ENCODE measurements at places on chromosomes 7 and 10.

GRCh38 chr7:63042730-63043511 lies 955.7 kb upstream of the ZNF722 start:
- no peak for DNase-seq

- peak; percentile 47 for DNase-seq
These were observed 417.6 kb downstream of the DNAJB6 start for GRCh38 chr7:157754416-157754790.

DNA sequence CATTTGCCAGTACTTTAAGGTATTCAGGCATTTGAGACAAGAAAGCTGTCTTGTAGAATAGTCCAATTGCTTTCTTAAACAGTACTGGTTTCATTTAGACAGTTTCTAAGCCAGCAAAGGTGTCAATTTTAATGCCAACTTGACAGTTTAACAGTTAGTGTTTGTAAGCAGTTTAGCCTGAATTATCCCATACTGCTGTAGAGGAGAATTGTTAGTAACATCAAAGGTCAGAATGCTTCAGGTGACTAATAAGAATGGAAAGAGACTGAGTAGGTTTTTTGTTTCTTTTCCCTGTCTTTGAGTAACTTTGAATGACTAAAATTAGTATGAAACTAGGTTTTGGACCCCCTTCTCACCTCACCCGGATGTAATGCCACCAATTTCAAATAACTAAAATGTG lies 29.5 kb upstream of the VDAC2 start:
- no peak for DNase-seq

- DNase-seq = no peak
These were observed 1077.6 kb downstream of the TYW1 start for GRCh38 chr7:68074242-68074641.

GRCh38 chr7:30873207-30873606 lies 38.4 kb upstream of the AQP1 start:
- no peak for DNase-seq

- no peak for DNase-seq
These were observed 1019.7 kb upstream of the LRRN3 start for GRCh38 chr7:110071192-110071591.

DNA sequence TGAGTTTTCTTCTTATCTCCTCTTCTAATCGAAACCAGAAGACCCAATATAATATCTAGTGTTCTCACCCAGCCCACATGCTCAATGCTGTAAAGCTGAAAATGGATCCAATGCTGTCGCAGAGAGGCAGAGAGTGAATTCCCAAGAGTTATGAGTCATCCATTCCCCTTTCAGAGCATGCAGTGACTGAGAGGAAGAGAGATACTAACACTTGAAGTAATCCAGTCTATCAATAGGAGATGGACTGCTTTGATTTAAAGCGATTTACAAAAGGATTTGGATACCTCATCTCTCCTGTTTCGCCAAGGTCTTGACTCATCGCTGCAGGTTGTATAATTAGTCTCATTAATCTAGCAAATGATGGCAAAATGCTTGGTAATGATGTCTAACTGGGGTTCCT lies 41.5 kb upstream of the PRKCQ start:
- DNase-seq = no peak

- no peak for DNase-seq
These were observed 56.0 kb downstream of the SH3PXD2A start for GRCh38 chr10:103799341-103799740.

GRCh38 chr7:49037346-49038210 lies 113.2 kb downstream of the CDC14C start:
- no peak for DNase-seq

DNA sequence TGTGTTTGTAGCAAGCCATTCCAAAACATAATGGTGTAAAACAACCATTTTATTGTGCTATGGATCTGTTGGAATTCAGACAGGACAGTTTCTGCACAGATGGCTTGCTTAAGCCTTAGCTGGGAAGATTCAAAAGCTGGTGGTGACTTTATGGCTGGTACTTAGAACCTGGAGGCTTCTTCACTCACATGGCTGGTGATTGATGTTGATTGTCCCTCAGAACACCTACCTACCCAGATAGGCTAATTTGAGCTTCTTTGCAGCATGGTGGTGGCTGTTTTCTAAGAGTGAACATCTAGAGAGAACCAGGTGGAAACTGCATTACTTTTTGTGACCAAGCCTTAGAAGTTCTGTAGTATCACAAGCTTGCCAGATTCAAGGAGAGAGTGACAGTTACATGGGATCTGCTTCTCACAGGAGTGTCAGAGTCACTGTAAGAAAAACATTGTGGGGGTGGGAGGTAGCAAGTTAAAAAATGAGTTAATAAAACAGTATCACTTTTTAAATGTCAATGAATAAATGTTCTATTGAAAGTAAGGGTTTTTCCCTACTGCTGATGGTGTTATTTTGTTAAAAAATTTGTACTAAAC lies 7.1 kb downstream of the R3HCC1L start:
- DNase-seq = no peak

GRCh38 chr7:120857588-120858573 lies at the start of gene TSPAN12:
TSS of gene TSPAN12 (minus strand) at chr7:120858144. CDS start at chr7:120856763, 1,381 bp downstream.
- peak; percentile 96 for DNase-seq

DNA sequence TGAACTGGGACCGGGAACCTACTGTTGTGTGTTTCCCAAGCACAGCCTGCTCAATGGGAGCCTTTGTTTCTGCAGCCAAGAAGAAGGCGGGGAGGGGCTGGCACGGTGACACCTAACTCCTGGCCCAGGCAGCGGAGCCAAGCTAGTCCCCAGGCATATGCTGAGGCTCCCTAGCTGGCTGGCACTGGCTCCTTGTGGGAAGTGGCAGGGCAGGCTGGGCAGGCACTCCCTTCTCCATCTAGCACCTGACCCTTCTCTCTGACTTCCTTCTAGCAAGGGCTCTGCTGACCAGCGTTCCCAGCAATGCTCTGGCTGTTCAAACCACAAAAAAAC lies 325.0 kb downstream of the PLXNA4 start:
- DNase-seq = peak; percentile 58

DNA sequence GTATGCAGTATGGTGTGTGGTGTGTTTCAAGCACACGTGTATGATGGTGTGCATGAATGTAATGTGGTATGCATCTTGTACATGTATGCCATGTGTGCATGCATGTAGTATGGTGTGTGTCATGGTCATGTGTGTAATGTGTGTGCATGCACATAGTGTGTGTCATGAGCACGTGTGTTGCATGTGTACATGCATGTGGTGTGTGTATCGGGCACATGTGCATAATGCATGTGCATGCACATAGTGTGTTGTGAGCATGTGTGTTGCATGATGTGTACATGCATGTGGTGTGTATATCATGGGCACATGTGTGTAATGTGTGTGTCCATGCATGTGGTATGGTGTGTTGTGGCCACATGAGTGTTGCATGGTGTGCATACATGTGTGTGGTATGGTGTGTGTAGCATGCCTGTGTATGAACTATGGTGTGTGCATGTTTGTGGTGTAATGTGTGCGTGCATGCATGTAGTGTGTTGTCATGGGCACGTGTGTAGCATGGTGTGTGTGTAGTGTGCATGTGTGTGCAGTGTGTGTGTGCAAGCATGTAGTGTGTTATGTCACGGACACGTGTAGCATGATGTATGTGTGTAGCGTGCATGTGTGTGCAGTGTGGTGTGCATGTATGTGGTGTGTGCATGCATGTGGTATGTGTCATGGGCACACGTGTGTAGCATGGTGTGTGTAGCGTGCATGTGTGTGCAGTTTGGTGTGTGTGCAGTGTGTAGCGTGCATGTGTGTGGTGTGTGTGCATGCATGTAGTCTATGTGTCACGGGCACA lies 17.6 kb downstream of the KNDC1 start:
- DNase-seq = no peak

GRCh38 chr7:26721450-26721849 lies 142.9 kb downstream of the SKAP2 start:
- DNase-seq = no peak

GRCh38 chr7:95772771-95773581 lies 622 bp downstream of the DYNC1I1 start:
- DNase-seq = peak; percentile 41

GRCh38 chr10:121662945-121663917 lies 65.0 kb upstream of the FGFR2 start:
- DNase-seq = peak; percentile 59

- DNase-seq = no peak
These were observed 7.9 kb upstream of the WIPF3 start for GRCh38 chr7:29798422-29798821.

- DNase-seq = no peak
These were observed 11.2 kb downstream of the SKIDA1 start for GRCh38 chr10:21514129-21514817.
